Glomerular endothelial cell (primary cell): ENCODE measurements at places on chromosomes 11 and 22.

GRCh38 chr11:65279741-65280440 lies 18.1 kb downstream of the POLA2 start:
- DNase-seq: peak; percentile 75

DNA sequence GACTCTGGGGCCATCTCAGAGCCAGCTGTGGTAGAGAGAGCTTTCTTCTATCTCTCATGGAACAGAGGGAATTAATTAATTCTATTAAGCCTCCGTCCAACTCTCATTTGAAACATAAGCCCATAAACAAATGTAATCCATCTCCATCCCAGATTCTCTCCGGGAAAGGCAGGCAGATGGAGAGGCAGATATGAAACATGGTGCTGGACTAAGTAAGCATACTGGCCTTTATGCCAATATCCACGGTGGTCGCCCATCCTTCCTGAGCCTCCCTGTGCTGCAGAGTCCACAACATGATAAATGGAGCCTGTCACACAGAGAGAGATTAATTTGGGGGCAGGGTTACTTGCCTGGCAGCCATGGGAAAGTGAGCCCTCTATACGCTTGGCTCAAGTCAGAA lies 44.8 kb downstream of the PRR5L start:
- no peak for DNase-seq

DNA sequence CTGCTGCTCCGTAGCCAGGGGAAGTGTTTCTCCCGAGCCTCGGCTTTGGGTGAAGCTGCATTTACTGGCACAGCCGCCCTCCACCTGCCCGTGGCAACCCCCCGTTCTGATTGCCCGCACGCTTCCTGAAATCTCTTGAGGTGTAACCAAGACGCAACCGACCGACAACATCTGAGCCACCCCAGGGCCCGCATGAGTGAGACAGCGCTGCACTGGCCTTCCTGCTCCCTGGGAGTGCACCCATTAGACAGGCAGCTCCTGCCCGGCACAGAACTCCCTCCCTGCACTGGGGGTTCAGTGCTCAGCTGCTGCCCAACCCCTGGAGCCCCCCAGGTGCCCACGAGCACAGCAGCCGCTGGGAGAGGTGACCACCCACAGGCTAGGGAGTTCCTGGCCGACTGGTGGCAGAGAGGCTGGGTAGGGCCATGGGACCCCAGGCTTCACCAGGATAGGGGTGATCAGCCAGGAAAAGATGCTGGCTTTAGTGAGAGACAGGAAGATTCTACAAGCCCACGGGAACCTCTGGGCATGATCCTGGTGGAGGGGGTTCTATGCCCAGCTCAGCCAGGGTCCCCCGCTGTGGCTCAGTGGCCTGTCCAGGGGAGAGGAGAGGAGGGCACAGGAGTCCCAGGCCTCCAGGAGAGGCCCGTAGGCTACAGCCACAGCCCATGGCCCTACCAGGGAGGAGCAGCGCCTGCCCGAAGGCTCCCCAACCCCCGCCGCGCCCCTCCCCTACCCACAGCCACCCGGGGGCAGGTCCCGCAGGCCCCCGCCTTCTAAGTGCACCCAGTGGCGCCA lies 14.6 kb downstream of the PLXNB2 start:
- DNase-seq: no peak

- no peak for DNase-seq
These were observed 103.8 kb downstream of the MORC2 start for GRCh38 chr22:30864441-30865420.

DNA sequence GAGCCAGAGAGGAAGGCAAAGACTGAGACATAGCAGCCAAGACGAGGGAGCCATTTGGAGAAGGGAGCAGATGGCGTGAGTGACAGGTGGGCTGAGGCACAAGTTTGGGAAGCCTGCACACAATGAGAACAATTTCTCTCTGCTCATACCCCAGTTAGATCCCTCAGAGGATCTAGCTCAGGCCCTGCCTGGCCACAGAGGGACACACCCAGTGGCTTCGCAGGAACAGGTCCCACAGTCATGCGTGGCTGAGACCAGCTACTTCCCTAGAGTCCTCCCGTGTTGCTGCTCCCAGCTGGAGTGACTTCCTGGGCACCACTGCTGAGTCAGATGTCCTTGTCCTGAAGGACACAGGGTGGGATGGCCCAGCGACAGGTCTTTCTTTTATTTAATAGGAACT lies 33.4 kb upstream of the LYVE1 start:
- DNase-seq: no peak

GRCh38 chr22:43980579-43980978 lies 25.3 kb downstream of the SAMM50 start:
- no peak for DNase-seq

- no peak for DNase-seq
These were observed 25.6 kb downstream of the SCUBE2 start for GRCh38 chr11:9065607-9066432.

GRCh38 chr11:123137431-123138224 lies 57.4 kb downstream of the CLMP start:
- DNase-seq: no peak

DNA sequence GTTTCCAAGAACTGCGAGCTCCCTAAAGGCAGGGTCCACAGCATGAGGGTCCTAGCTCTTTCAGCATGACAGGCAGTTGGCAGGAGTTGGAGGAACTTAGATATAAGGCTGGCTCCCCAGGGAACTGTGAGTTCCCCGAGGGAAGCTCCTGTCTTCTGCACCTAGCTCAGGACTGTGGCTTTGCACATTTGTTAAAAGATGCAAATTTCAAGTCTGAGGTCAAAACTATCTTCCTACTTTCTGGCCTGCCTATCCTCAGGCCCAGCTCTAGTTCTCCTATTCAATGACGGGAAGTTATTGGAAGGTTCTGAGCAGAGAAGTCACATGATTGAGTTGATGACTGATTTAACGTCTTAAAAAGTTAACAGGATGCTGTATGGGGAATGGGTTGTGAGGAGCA lies 11.7 kb upstream of the UCP3 start:
- DNase-seq: no peak

DNA sequence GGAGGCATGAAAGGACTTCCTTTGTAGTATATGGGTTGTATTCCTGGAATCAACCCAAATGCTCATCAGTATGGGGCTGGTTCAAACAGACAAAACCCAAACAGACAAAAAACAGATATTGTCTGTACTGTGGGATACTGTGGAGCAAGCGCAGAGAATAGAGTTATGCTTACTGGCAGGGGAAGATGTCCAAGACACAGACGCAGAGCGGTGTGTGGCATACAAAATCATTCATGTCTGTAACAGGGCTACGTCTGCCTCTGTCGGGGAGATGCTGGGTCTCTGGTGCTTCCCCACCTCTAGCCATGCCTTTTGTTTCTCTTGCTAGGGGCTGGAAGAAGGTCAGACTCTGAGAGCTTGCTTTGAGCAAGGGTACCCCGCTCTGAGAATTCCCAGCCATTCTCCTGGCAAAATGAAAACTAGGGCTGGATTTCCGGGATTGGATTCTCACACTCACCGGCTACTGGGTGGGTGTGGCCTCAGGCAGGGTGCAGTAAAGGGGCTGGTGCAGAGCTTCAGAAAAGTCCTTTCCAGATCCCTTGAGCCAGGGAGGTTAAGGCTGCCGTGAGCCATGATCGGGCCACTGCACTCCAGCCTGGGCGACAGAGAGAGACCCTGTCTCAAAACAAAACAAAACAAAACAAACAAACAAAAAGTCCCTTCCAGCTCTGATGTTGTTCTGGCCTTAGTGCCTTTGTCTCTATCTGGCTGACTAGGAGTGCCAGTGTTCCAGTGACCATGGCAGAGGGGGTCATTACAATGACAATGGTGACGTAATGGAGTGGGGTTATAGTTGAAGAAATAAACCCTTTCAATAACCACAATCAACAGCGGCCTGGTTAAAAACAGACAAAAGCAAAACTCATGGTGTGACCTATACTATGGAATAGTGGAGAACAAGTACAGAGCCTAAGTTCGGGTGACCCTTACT lies 2.9 kb upstream of the ABCC8 start:
- no peak for DNase-seq

- no peak for DNase-seq
These were observed 94.8 kb upstream of the PHOX2A start for GRCh38 chr11:72338741-72339140.

DNA sequence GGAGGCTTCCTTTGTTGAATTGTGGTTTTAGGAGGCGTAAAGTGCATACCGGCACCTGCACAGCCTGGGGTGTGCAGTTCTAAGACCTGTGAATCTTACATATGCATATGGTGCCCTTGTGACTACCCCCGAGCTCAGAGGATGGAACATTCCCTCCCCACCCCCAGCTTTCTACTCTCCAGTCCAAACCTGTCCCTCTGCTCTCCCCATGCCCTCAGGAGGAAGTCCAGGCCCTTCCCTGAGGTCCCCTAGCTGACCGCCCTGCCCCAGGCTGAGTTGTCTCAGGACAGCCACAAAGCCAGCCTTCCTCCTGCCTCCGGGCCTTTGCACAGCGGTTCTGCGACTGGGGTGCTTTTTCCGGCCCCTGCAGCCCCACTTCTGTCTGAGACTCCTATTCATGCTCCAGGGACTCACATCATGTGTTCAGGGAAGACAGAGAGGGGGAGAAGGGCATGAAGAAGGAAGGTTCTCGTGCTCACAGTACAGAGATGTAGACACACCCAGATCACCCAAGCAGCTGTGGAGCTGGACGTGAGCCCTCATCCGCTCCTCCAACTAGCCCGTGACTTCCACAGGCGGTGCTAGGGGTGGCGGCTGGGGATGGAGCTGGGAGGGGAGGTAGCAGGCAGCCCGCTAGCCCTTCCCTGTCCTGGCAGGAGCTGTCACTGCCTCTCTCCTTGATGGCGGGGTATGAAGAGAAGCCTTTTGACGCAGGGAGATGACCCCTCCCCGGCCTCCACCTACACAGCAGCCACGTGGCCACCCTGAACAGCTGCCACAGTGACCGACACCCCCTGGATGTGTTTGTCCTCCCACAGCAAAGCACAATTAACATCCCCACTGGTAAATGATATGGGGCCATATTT lies 50.8 kb downstream of the FLRT1 start:
- no peak for DNase-seq
